LHCN-M2 (cell line): ENCODE measurements at places on chromosomes 7 and 10. TPM values are rescaled to one million over a fixed set of nuclear protein-coding genes. Genes with fewer than 3 reads are reported as not detected.

- no peak for DNase-seq
Measured at GRCh38 chr10:5447056-5447455, 34.7 kb downstream of the NET1 start.

GRCh38 chr10:6279540-6280267 is 77.0 kb downstream of the PFKFB3 start:
- DNase-seq: peak; percentile 58

Gene LGI1
- not detected in 2 replicates for total RNA-seq

- no peak for DNase-seq
Measured at GRCh38 chr7:29332042-29332811, 137.7 kb downstream of the CHN2 start.

GRCh38 chr7:70036695-70037094 is 438.4 kb downstream of the AUTS2 start:
- no peak for DNase-seq

Gene NDUFB2
- total RNA-seq: 488 and 554 TPM in 2 replicates

Gene AKR1C8
- total RNA-seq: not detected in 2 replicates

- no peak for DNase-seq
Measured at GRCh38 chr7:92851732-92852131, 15.4 kb upstream of the CDK6 start.

DNA sequence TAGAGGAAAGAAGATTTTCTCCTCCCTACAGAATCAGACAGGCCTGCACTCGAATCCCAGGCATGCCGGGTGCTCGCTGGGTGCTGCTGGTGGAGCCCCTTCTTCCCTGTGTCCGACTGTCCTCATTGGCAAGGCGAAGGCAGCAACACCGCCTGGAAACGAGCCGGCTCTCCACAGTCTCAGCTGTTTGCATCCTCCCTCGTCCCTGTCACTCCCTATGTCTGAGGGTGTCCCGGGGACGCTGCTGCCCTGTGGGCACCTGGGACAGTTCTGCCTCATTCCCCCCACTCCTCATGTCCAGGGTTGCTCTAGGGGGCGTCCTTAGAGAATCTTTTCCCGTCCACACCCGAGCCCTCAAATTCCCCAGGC is 31.6 kb upstream of the TMEM72 start:
- no peak for DNase-seq

Gene FFAR4
- not detected in 2 replicates for total RNA-seq

Gene SCIN
- 0.40 and 1.0 TPM in 2 replicates for total RNA-seq
